Fibroblast of skin of left biceps (primary cell): ENCODE measurements at places on chromosomes 1 and 21.
A peak's percentile ranks its signal among the peaks of the same experiment; 100 is the strongest.

DNA sequence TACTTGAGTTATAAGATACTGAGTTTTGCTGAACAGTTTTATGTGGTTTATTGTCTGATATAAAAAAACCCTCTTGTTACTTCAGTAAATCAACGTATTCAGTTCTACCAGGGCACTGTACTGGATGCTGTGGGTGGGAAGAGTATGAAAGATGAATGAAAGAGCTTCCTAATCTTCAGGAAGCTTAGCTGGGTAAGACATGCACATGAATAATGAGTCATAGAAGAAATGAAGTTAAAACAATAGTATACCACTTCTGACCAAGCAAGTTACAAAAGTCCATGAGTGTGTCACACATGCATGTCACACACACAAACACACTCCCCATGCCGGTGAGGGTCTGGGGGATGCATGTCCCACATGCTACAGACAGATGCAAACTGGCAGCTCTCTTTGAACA is 105.9 kb downstream of the SIPA1L2 start:
- DNase-seq = no peak

DNA sequence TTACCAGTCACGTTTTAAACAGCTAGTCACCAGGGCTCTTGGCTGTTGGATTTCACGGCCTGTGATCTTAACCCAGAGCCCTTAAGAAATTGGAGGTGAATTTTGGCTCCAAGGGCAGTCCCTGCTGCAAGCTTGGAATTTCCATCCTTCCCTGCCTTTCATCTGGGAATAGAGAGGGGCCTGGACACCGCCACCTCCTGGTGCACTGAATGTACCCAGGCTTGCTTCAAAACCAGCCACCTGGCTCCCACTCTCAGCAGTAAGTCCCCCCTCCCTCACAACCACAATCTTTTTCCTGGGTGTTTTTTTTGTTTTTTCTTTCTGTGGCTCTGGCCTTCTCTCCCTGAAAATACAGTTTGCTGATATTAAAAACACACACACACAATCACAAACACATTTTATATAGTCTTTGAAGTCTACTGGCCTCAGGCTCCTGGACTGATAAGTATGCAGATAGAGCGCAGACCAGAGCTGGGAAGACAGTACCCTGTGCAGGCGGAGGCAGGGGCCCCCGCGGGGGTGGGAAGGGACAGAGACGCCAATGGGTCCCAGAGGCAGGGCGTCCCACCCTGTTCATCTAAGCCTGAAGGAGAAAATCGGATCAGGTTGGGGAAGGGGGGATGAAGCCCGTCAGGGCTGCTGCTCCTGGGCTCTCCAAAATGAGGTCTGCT is 65.8 kb upstream of the IGSF21 start:
- DNase-seq = no peak

GRCh38 chr1:161440312-161440894 is 64.9 kb upstream of the FCGR2A start:
- DNase-seq = peak; percentile 1

DNA sequence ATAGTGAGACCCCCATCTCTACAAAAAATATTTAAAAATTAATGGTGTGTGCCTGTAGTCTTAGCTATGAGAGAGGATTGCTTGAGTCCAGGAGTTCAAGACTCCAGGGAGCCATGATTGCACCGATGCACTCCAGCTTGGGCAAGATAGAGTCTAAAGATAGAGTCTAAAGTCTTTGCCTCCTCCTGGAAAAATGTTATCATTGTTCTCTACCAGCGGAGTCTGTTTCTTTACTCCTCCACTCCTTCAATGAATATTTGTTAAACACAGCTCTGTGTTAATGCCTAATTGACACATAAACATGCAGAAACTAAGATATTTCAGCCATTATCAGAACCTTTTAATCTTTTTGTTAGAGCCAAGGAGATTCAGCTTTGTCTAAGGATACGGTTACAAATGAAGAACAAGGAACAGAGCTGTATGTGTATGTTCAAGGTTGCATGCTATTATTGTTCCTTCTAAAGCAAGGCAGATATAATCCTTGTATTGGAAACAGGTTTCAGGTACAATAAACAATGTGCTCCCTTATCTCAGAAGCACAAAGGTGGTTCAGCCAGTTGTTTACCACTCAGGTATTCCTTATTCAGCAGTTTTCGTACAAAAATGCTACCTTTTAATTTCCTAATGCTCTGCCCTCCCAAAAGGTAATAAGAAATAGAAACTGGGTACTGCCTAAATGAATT is 15.4 kb downstream of the OVAAL start:
- DNase-seq = no peak

DNA sequence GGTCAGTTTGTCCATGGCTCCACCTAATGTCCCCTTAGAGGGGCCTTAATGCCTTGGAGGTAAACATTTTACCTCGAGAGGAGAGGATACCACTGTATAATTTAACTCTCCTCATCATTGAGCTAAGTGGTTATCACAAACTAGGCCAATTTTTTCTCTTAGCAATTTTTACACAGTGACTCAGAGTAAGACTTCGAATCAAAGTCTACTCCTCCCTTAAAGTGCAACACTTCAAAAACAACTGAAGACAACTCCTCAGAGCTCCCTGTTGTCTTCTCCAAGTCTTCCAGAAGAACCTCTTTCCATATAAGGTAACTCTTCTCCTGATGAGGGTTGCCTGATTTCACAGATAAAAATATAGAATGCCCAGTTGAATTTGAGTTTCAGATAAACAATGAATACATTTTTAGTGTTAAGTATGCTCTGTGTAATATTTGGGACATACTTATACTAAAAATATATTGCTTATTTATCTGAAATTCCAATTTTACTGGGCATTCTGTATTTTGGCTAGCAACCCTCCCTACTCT is 4.9 kb upstream of the PTGFRN start:
- no peak for DNase-seq

- no peak for DNase-seq
Observed at GRCh38 chr1:232883992-232884661, 66.3 kb upstream of the NTPCR start.

GRCh38 chr1:51344602-51345299 is 14.4 kb upstream of the TTC39A start:
- no peak for DNase-seq

GRCh38 chr1:236416165-236416564 is 22.1 kb downstream of the EDARADD start:
- DNase-seq = no peak

DNA sequence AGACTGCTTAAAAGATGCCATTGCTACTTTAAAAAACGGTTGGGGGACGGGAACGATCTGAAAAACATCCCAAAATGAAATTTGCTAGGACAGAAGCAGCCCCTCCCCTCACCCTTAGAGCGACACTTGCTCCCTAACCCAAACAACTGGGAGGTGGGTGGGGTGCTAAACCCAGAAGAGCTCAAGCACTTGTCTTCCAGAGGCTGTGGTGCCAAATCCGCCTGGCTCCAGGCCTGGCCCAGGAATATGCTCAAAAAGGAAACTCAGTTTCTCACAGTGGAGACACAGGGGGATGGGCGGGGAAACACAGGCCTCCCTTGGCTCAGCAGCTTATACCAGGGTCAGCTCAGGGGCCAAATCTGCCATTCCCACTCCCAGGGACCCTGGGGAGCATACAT is 644 bp upstream of the PBXIP1 start:
- no peak for DNase-seq

DNA sequence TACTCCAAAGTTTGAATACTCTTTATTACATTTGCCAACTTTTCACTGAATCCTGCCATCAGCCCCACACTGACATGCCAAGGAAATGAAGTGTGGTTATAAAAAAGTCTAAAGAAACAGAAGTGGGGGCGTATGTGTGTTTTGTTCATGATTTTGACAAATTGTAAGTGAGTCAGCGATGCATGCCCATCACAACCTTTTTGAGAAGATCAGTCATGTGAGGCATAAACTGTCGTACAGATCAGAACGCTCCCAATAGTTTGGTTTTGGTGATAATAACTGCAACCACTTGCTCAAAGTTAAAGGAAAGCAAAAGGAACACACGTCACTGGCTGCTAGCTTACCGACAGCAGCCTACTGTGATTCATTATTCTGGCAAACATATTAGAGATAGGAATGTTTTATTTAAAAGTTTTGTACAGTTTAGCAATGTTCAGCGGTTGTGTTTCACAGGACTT is 95.6 kb downstream of the RGS2 start:
- peak; percentile 56 for DNase-seq
